Right lung (tissue), 10 donors: ENCODE measurements at places on chromosomes 12 and 14. TPM values are rescaled to one million over a fixed set of nuclear protein-coding genes. Genes with fewer than 3 reads are reported as not detected.

Gene NPFF
- polyA plus RNA-seq = 1.5 TPM

- DNase-seq = no peak
These were observed 438.9 kb upstream of the FAR2 start for GRCh38 chr12:28709986-28710685.

GRCh38 chr12:19423166-19423930 lies 15.9 kb upstream of the AEBP2 start:
- DNase-seq = no peak

- DNase-seq = no peak
These were observed 31.6 kb downstream of the WBP11 start for GRCh38 chr12:14771651-14772137.

DNA sequence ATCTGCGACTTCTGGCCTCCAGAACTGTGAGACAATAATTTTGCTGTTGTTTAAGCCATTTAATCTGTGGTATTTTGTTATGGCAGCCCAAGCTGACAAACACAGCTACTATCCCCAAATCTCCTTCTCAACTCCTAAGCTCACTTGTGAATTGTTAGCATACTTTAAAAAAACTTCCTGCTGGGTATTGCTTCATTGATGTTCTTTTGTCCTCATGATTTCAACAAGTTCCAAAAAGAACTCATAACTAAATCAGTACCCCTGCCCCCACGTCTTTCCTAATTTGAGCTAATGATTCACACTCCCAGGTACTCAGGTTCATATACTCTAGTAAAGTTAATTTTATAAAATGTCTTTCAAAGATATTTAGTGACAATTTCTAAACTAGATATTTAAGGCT lies 125.5 kb downstream of the MDGA2 start:
- no peak for DNase-seq
